AG08395 (cell line): ENCODE measurements at places on chromosomes 5 and 9.

- DNase-seq, result no peak
Observed at GRCh38 chr9:132541870-132542830, 40.3 kb upstream of the BARHL1 start.

DNA sequence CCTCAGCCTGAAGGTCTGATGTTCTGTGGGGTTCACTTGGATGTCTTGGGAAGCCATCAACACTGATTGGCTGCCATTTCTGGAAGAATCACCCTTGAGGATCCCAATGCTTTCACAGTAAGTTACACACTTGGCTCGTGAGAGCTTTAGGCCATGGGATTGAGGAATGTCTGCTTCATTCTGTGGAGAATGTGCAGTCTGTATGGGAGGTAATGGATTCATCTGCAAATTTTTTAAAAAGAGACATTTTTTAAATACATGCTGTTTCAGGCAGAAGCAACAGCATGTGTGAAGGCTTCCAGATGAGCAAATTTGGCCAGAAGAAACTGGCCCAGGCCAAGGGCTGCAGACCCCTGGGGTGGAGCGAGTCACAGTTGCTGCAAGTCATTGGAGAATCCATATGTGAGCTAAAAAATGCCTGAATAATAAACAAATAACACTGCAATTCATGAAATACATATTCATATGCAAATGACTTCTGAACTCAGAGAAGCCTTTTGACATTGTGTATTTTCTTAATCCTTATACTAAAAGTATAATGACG, 146.3 kb upstream of the RASEF start:
- DNase-seq, result no peak

GRCh38 chr9:71048280-71048679, 73.1 kb downstream of the TRPM3 start:
- no peak for DNase-seq

DNA sequence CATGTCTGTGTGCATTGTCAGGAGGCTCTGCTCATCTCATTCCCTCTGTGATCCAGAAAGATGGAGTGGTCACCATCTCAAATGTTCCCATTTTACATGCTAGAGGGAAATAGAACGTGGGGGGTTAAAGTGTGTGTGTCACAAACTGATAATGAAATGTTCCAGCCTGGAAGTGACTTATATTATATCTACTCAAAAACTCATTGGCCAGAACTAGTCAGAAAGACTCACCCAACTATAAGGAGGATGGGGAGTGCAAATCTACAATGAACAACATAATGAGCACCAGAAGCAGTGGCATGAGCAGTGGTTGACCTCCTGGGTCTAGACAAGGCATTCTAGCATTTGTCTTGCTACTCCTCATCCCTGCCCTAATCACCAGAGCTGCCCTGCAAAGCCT, 81.0 kb downstream of the HTR4 start:
- no peak for DNase-seq

GRCh38 chr5:78006449-78006848, 230.3 kb upstream of the TBCA start:
- no peak for DNase-seq

- DNase-seq, result peak; percentile 73
Observed at GRCh38 chr9:86734771-86735170, 212.5 kb downstream of the GAS1 start.

DNA sequence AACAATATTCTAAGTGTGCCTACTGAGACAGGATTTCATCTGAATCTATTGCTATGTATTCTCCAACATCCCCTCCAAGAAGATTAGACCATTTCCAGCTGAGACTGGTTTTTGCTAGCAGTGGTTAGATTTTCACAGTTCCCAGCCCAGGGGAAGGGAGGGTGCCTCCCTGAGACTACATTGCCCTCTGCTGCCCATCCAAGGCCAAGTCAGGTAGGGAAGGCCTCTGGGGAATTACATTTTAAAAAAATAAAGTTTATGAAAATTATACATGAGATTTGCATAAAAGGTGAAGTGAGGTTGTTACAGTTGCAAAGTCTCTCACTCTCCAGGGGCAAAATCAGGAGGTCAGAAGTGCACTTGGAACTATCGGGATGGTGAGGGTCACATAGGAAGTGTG, 28.0 kb upstream of the SYK start:
- DNase-seq, result no peak

DNA sequence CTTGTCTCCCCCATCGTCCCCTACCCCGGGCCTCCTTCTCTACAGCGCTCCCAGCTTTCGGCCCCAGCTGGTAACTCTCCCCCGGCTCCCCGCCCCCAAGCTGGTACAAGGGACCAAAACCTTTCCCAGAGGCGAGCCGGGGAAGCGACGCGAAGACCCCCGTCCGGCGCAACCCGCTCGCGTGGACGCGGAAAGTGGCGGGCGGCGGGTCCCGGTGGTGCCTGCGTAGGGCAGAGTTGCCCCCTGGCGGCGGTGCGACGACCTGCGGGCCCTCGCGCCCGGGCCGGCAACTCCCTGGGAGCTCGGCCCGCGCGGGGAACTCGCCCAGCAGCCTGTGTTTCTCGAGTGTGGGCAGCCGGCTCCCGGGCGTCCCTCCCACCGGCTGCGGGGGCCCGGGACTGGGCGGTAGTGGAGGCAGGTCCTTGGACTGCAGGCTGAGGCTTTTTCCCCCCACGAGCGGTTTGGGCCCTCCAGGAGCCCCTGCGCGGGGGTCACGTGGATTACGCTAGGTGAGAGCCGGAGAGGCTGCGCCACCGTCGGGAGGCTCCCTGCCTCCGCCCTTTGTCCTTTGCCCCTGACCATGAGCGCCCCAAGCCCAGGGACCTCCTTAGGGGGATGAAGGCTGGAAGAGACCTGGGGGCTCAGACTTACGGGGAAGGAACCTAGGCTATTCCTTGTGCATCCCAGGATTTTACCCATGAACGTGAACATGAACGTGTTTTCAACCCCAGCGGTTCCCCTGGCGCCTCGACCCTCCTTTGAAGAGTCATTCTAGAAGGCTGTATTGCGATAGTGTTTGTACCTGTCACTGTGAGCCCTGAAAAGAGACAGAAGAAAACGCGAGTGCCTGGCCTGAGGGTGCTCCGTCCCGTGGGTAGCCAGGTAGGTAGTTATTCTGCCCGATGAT, 2.9 kb upstream of the FOXD1 start:
- DNase-seq, result peak; percentile 64

DNA sequence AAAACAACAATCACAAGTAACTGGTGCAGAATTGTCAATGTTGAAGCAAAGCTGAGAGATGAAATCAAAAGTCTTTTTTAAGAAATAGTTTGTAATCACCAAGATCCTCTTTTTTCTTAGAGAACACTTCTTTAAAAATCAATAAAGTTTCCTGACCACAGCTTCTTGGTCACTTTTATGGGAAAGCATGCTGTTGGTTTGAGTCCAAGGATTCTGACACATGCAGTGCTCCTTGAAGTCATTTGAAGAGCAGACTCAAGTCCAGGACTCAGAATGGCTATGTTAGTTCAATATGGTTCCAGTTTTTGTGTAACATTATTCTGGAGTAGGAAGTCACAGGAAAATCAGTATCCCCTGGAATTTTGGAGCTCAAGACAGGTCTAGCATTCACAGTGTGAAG, 480.6 kb downstream of the NR2F1-AS1 start:
- peak; percentile 48 for DNase-seq

GRCh38 chr9:91817493-91818224, 132.4 kb downstream of the ROR2 start:
- DNase-seq, result peak; percentile 47

DNA sequence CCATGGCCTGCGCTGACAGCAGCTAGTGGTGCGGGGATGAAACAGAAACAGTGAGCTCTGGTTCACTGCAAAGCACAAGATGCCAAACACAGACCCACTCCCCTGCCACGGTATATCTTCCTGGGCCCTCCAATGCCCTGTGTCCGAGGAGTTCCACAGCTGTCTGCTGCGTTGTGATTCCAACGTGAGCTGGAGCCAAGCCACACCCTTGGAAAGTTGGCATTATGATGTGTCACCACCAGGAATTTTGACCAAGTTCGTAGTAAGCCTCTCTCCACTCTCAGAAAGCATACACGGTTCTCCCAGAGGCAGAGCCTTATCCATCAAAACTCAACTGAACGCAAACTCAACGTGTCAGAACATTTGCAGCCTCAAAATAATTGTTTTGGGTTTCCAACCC, 55.6 kb downstream of the MACROH2A1 start:
- peak; percentile 73 for DNase-seq

DNA sequence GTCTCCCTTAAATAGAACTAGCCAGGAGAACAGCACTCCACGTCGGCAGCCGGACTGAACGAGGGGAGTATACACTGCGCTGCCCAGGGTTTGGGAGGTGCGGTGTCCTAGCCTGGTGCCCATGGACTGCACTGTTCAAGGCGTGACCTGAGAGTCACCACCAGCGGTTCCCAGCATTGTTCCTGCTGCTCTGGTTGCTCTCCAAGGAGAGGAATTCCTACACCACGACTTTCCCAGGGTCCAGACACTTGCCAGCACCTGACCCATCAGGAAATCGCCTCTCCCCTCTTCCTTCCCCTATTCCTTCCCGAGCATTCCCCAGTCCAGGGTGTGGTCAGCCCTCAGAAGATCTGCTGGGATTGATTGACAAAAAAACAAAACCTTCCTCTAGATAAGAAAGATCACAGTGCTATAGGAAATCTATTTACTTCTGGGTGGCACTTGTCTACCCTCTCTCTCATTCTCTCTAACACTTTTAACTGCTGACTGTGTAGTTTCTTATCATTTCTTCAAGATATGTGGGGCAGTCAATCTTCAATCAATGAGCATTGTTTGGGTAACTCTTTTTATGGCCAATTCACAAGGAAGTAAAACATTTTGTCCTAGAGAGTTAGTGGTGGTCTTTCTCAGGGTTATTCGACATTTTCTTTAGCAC, 297.8 kb upstream of the ACTBL2 start:
- DNase-seq, result no peak

GRCh38 chr5:125560476-125561225, 814.2 kb upstream of the ZNF608 start:
- DNase-seq, result no peak

GRCh38 chr9:130043654-130044623, 950 bp upstream of the FNBP1 start:
- DNase-seq, result peak; percentile 47

GRCh38 chr5:55033568-55033967, 9.5 kb downstream of the GZMK start:
- DNase-seq, result no peak

- DNase-seq, result no peak
Observed at GRCh38 chr9:138112090-138112748, 234.6 kb downstream of the CACNA1B start.

DNA sequence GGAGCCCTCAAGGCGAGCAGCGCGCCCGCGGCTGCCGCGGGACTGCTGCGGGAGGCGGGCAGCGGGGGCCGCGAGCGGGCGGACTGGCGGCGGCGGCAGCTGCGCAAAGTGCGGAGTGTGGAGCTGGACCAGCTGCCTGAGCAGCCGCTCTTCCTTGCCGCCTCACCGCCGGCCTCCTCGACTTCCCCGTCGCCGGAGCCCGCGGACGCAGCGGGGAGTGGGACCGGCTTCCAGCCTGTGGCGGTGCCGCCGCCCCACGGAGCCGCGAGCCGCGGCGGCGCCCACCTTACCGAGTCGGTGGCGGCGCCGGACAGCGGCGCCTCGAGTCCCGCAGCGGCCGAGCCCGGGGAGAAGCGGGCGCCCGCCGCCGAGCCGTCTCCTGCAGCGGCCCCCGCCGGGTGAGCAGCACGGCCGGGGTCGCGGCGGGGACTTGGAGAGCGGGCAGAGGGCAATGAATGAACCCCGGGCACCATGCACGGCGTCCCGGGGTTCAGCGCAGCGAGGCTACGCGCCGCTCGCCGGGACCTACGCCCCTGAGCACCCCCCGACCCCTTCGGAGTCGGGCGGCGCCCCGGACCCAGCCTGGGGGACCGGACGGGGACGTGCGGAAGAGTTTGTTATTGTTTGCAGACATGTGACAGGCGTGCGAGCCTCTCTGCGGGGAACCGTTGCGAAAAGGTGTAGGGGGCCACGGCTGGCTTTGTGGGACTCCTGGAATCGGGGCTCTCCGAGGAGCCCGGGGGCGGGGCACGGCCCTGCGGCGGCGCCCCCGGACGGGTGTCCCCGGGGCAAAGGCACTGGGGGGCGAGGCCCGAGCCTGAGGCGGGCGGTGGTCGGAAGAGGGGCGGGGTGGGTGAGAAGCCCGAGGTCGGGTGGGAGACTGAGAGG, 553 bp downstream of the MAP3K1 start:
- peak; percentile 12 for DNase-seq

GRCh38 chr5:33976307-33976706, 8.2 kb downstream of the SLC45A2 start:
- DNase-seq, result no peak

DNA sequence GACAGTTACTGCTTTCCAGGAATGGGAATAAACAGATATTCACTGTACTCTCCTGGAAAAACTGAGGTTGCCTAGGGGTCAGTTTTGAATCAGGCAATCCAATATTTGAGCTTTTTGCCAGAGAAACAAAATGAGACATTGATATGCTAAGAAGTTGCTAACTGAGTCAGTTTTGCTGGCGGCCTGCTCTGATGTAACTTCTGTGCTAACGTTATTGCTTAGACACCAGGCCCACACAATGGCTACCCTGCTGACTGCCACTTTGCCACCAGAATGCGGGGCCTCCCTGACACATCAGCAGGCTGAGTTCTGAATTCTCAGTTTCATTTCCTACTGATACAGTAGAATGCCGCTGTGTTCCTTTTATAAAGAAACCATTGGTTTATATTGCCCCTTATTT, 18.2 kb upstream of the ZNF618 start:
- DNase-seq, result no peak

GRCh38 chr5:32559921-32560320, 25.4 kb upstream of the SUB1 start:
- no peak for DNase-seq

GRCh38 chr5:10898514-10898913, 137.5 kb upstream of the DAP start:
- no peak for DNase-seq

DNA sequence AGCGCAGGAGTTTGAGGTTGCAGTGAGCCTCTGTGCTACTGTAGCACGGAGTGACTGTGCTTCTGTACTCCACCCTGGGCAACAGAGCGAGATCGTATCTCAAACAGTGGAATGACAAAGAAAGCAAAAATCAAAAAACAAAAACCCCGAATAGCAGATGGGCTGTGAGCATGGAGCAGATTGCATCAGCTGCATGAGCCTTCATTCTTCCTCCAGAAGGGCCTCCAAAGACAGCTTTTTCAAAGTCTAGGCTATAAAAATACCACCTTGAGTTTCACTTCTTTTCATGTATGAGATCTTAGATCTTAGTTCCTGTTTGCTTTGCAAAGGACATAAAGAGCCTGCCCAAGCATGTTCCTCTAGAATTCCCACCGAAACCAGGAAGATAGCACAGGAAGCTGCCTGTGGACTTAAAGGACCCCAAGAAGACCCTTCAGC, 15.0 kb upstream of the HSPB3 start:
- no peak for DNase-seq

- no peak for DNase-seq
Observed at GRCh38 chr5:173670791-173671120, 54.3 kb upstream of the BOD1 start.

DNA sequence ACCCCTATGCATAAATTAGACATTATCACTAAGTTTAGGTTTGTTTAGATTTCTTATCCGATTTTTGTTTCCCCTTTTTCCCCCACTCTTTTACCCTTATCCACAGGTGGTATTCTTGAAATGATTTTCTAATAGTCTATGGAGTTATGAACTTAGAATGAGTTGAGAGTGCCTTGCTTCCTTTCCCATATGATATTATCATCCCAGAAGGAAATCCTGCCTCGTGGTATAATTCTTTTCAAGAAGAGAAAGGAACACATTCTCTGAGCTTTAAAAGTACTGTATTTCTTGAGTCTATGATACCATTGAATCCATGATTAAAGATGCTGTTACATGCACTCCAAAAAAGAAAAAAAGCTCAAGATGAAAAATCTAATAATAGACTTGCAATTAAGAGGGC, 76.9 kb upstream of the ADAMTSL1 start:
- no peak for DNase-seq
